Dermis microvascular lymphatic vessel endothelial cell (primary cell): ENCODE measurements at places on chromosomes 1 and 21. TPM values are rescaled to one million over a fixed set of nuclear protein-coding genes. Genes with fewer than 3 reads are reported as not detected.

DNA sequence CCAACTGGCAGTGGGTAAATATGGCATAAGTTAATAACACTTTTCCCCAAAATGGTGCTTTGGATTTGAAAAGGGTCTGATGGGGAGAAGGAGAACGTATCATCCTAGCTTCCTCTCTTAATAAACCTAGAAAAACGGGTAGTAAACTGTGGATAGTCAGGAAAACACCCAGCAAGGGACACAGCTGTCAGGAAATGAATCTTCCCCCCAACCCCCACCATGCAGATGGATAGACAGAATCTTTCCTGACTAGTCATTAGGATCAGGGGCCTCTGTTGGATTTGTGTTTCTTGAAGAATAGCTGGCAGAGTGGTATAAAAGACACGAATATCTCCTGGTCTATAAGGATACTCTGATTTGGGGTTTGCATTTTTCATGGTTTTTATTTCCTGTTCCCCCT lies 22.5 kb upstream of the LAX1 start:
- DNase-seq: peak; percentile 68

- no peak for DNase-seq
These were observed 8.7 kb downstream of the GNAT2 start for GRCh38 chr1:109610609-109611307.

- no peak for DNase-seq
These were observed 37.0 kb downstream of the SLC9A1 start for GRCh38 chr1:27117733-27118439.

The AQP10 gene
- total RNA-seq: not detected in 2 replicates

The BARHL2 gene
- not detected in 2 replicates for total RNA-seq
